CD4-positive, alpha-beta memory T cell (primary cell): ENCODE measurements at places on chromosomes 3 and 15. TPM values are rescaled to one million over a fixed set of nuclear protein-coding genes. Genes with fewer than 3 reads are reported as not detected.

SEMA3G gene
- total RNA-seq = 0.22 TPM

PLA2G4F gene
- not detected for total RNA-seq

SERPINI2 gene
- not detected for total RNA-seq

ZNF501 gene
- 7.4 TPM for total RNA-seq

GRCh38 chr15:37103475-37104423 lies 3.4 kb upstream of the MEIS2 start:
- no peak for DNase-seq

- no peak for DNase-seq
These were observed 139.1 kb upstream of the EIF1B start for GRCh38 chr3:40170395-40170794.

GRCh38 chr15:31255732-31256377 lies 70.8 kb upstream of the KLF13 start:
- no peak for DNase-seq
